Kidney epithelial cell (primary cell): ENCODE measurements at places on chromosomes 5 and 9. TPM values are rescaled to one million over a fixed set of nuclear protein-coding genes. Genes with fewer than 3 reads are reported as not detected.

Gene ADAMTSL1
- 0.08 and 0.62 TPM in 2 replicates for total RNA-seq

Gene NEUROG1
- 0.04 TPM in 1 of 2 replicates, not detected in the other for total RNA-seq

Gene PHF2
- 20.4 and 22.3 TPM in 2 replicates for total RNA-seq

Gene SH3TC2
- 7.9 and 8.4 TPM in 2 replicates for total RNA-seq

Gene PCDHB16
- total RNA-seq = 0.92 and 1.4 TPM in 2 replicates

Gene ACTBL2
- 1.3 and 1.5 TPM in 2 replicates for total RNA-seq

Gene COL5A1
- 87.7 and 92.6 TPM in 2 replicates for total RNA-seq

Gene GADD45G
- total RNA-seq = 0.41 and 2.2 TPM in 2 replicates

Gene PCDHGA1
- 0.67 and 0.68 TPM in 2 replicates for total RNA-seq

Gene PAEP
- total RNA-seq = 0.21 TPM in 1 of 2 replicates, not detected in the other

Gene GFI1B
- total RNA-seq = not detected in 2 replicates

DNA sequence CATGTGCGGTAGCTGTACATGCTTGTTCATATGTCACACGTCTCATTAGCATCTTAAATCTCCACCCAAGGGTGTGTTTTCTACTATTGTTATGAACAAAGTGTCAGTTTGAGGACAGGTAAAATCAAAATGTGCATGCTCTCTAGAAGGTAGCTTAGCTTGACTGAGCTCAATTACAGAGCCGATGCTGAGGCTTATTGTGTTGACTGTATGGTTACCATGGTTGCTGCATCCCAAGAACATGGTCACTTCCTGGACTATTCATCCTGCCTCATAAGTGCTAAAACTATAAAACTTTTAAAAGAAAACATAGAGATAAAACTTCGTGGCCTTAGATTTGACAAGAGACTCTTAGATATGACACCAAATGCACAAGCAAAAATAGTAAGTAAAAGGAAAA, 426.1 kb upstream of the CTNND2 start:
- no peak for DNase-seq

GRCh38 chr9:33165263-33166151, 1.6 kb downstream of the B4GALT1 start:
- DNase-seq = no peak

DNA sequence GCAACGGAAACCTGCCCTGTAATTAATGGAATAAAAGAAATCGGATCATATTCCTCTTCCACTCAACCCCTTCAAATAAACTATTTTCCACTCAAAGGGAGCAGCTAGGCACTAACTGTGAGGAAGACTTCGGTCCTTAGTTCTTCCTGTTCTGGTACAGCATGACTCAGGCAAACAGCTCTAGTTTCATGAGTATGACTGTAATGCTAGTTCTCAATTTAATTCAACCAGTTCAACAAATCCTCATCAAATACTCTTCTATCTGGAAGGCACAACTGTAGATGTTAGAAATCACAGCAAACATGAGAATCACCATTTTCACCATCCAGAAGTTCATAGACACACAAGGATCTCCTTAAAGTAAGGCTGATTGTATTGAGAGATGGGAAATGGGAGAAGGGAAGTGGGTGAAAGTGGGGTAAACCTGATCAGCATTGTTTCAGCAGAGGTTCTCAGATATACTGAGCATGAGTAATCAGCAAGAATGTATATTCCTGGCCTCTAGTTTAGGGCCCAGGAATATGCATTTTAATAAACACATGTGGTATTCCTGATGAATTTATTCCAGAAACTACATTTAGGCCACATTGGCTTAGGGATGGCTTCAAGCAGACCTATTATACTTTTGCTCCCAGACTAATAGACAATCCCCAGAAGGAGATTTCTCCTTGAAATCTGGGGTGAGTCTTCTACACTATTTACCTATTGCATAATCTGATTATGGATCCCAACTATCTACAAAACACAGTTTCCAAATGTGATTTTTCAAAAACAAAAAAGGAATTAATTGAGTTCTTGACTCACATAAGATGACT, 141.1 kb upstream of the SLC12A2 start:
- no peak for DNase-seq

DNA sequence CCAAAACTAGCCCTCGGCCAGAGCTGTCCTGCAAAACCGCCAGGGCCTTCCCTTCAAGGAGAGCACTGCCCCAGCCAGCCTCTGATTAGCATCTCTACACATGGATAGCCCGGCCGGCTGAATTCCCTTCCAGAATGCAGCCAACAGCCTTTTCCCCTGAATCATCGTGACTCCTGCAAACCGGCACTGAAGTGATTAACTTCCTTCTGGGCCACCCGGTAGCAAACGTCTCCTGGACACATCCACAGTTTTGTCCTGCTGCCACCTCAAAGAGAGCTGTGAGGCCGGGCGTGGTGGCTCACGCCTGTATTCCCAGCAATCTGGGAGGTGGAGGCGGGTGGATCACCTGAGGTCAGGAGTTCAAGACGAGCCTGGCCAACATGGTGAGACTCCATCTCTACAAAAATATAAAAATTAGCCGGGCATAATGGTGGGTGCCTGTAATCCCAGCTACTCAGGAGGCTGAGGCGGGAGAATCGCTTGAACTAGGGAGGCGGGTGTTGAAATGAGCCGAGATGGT, 21.1 kb upstream of the EEIG1 start:
- peak; percentile 72 for DNase-seq

DNA sequence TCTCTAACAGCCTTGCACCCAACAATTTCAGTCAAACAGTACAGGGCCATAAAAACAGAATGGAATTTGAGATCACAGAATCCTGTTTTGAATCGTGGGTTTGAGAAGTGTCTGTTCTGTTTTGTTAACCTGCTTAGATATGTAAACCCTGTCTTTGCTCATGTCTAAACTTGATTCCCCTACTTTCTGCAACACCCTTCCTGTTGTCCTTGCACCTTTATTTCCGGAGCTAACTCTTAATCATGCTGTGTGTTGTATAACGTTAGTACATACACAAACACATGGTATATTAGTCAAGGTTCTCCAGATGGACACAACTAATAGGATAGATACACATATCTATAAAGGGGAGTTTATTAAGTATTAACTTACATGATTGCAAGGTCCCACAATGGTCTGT, 2229.2 kb upstream of the C9orf72 start:
- no peak for DNase-seq

- DNase-seq = no peak
Observed at GRCh38 chr9:122106576-122106975, 13.5 kb upstream of the TTLL11 start.

- no peak for DNase-seq
Observed at GRCh38 chr9:68844157-68844556, 139.1 kb downstream of the PIP5K1B start.

- no peak for DNase-seq
Observed at GRCh38 chr9:127535834-127536233, 76.2 kb upstream of the STXBP1 start.

DNA sequence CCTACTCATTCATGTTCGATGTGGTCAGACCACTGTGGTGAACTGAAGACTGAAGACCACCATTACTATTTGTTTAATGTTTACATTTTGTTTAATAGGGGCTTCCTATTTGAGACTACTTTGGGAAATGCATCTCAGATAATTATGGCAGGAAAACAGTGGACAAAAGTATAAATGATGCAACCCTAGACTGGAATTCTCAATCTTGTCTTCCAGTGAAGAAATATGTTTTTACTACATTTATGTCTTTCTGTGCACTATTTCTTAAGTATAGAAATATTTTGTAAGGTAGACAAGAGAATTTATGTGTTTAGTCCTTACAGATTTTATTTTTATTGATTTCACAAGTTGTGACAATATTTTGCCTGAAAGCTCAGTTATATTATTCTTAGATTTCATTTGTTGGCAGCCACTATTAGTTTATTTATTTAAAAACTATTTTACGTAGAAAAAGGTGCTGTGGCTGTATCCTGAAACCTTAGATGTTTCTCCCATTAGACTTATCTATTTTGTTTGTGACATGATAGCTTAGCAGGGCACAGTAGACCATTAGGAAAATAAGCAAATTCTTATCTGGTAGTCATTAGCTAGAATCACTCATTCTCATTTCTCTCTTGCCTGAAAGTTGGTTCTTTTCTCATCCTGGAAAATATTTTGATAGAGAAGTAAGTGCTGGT, 39.4 kb upstream of the MRPS30 start:
- no peak for DNase-seq

GRCh38 chr9:135321580-135321979, 158.0 kb upstream of the PPP1R26 start:
- no peak for DNase-seq

DNA sequence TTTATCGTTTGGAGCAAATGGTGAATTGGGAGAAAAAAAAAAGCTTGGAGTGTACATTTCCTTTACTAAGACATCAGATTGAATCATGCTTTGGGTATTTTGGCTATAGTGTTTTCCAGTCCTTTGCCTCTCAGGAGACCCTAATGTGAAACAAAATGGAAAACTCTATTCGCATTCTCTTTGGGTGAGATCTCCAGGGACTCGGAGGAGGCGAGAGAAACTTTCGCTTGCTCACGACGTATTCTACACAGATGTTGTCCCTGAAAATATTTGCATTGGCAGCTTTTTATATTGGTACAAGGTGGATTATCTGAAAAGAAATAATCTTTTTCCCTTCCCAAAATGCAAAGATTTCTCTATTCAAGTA, 1240.1 kb upstream of the WWC1 start:
- no peak for DNase-seq

GRCh38 chr9:88738709-88739108, 203.7 kb downstream of the NXNL2 start:
- no peak for DNase-seq
